H1 (cell line): ENCODE measurements at places on chromosomes 7 and 10.

DNA sequence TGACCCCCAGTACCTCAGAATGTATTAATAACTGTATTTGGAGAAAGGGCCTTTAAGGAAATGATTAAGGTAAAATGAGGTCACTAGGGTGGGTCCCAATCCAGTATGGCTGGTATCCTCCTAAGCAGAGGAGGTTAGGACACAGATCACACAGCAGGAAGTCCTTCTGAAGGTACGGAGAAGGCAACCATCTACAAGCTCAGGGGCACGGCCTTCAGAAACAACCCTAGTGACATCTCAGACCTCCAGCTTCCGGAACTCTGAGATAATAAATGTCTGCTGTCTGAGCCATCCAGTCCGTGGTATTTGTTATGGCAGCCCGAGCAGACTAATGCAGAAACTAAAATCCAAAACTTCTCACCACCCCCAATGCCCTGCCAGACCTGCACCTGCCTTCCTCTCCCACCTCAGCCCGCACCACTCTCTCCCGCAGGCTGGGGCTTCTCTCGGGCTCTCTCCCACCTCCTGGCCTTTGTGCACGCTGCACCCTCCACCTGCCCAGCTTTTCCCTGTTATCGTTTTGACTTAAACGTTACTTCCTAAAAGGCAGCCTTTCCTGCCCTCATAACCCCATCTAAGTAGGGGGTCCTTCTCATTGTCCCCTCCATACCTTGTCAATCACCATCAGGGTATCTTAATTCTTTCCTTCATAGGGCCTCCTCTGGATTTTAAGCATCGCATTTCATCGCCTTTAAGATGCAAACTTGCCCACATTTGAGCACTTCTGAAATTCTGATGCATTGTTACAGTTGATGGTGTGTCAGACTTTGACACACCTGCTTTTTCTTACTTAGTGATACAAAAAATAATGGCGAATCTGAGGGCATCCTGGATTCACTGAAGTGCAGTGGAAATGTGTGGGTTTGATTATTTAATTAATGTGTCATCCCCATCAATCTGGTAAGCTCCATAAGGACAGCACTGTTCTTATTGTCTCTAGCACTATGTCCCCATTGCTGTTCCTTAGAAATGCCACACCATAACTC lies 32.2 kb upstream of the AQP1 start:
- no peak overlapping the region for H3K27ac ChIP-seq
- H3K4me1 ChIP-seq = no peaks in the 10 kb centered on the region
- H3K36me3 ChIP-seq = no peaks in the 10 kb centered on the region
- no peaks in the 10 kb centered on the region for H3K27me3 ChIP-seq

DNA sequence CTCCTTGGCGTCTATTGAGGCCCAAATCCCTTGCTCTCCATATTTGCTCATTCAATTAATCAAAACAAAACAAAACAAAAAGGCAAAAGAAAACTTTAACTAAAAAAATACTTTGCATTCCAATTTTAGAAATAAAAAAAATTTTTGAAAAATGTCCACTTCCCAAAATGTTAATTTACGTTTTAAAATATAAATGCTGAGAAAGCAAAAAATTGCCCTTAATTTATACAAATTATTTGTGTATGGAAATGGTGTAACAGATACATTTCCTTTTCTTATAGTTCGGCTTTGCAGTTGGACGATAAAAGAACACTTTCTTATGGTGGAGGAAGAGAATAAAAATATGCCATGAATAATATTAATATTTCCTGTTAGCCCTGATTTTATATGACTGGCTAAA lies 652.8 kb upstream of the PFKP start:
- H3K36me3 ChIP-seq = no peaks in the 10 kb centered on the region
- H3K4me3 ChIP-seq = no peak overlapping the region
- no peak for DNase-seq
- no peak overlapping the region for H3K27ac ChIP-seq
- no peaks in the 10 kb centered on the region for H3K27me3 ChIP-seq

GRCh38 chr10:57818522-57818921 lies 449.2 kb downstream of the IPMK start:
- H3K27ac ChIP-seq = no peak overlapping the region
- no peaks in the 10 kb centered on the region for H3K36me3 ChIP-seq
- no peaks in the 10 kb centered on the region for H3K27me3 ChIP-seq
- H3K4me3 ChIP-seq = no peak overlapping the region
- no peak for DNase-seq

- H3K27me3 ChIP-seq = no peaks in the 10 kb centered on the region
- no peak overlapping the region for H3K4me3 ChIP-seq
- no peaks in the 10 kb centered on the region for H3K4me1 ChIP-seq
- no peak for DNase-seq
- H3K27ac ChIP-seq = no peak overlapping the region
Measured at GRCh38 chr7:91618776-91619765, 261.4 kb downstream of the MTERF1 start.

DNA sequence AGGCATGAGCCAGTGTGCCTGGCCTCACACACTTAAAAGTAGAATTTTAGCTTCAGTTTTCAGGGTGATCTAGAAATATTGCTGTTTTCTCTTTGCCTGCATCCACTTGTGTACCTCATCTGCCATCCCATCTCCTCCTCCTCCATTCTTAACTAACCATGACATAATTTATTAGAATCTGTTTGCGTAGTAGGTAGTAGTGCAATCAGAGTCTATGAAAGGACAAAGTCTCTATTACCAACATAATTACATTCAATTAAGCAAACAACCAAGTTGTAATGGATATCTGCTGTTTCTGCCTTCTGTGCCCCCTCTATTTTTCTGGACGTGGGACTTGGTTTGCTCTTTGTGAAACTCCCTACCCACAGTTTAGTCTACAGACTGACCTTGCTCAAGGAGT lies 72.9 kb downstream of the CDK14 start:
- H3K4me1 ChIP-seq = no peaks in the 10 kb centered on the region
- H3K27ac ChIP-seq = no peak overlapping the region
- no peak for DNase-seq
- H3K36me3 ChIP-seq = no peaks in the 10 kb centered on the region
- no peak overlapping the region for H3K4me3 ChIP-seq

- H3K4me3 ChIP-seq = no peak overlapping the region
- no peaks in the 10 kb centered on the region for H3K27me3 ChIP-seq
Measured at GRCh38 chr7:108014215-108014614, 11.3 kb upstream of the LAMB1 start.

DNA sequence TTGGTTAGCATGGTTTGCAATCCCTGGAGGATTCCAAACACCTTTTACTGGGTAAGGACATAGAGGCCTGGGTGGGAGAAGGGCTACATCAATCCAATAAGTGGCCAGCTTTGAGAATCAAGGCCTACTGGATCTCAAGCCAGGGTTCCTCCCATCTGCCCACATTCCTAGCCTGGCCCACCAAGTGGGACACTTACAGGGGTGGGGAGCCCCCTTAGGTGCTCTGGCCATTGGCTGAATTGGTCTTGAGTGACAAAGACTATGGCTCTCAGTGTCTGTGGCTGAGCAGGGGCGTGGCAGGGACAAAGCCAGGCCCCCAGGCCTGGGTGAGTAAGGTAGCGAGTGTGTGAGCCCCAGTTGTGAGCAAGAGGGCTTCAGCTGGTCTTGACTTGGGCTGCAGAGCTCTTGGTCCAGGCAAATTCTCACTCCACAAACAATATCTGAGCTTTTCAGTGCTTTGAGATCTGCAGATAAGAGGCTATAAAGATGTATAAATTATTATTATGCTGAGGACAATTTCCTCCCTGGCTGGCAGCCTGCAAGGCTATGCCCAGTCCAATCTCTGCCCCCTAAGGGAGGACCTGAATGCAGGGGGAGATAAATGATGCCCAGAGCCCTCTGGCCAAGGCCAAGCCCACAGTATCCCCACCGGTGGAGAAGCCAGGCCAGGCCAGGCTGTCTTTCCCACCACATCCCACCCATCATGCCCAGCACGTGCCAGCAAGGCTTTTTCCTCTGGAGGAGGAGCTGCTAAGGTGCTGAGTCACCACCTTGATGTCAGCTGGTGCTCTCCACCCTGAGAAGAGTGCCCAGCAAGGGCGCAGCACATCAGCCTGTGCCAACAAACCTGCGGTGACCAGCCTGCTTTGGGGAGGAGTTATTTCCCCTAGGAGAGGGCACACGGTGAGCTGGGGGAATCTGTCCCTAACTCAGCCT lies 80.7 kb upstream of the DUSP5 start:
- H3K4me3 ChIP-seq = no peak overlapping the region
- no peaks in the 10 kb centered on the region for H3K36me3 ChIP-seq
- H3K27me3 ChIP-seq = no peaks in the 10 kb centered on the region
- H3K27ac ChIP-seq = no peak overlapping the region; the same call in 1 of the 2 replicates
- no peak for DNase-seq

GRCh38 chr10:133128126-133129070 lies 31.6 kb upstream of the KNDC1 start:
- no peaks in the 10 kb centered on the region for H3K4me1 ChIP-seq
- no peaks in the 10 kb centered on the region for H3K27me3 ChIP-seq
- no peaks in the 10 kb centered on the region for H3K36me3 ChIP-seq
- DNase-seq = no peak
- H3K27ac ChIP-seq = no peak overlapping the region

- H3K27me3 ChIP-seq = no peaks in the 10 kb centered on the region
- H3K4me3 ChIP-seq = no peak overlapping the region
- no peak overlapping the region for H3K27ac ChIP-seq
- H3K4me1 ChIP-seq = no peaks in the 10 kb centered on the region
- H3K36me3 ChIP-seq = no peaks in the 10 kb centered on the region
Measured at GRCh38 chr7:123823898-123824753, 20.8 kb upstream of the HYAL4 start.

- no peaks in the 10 kb centered on the region for H3K36me3 ChIP-seq
- no peaks in the 10 kb centered on the region for H3K27me3 ChIP-seq
- H3K4me1 ChIP-seq = no peaks in the 10 kb centered on the region
Measured at GRCh38 chr10:52879091-52879807, 106.7 kb upstream of the MBL2 start.

DNA sequence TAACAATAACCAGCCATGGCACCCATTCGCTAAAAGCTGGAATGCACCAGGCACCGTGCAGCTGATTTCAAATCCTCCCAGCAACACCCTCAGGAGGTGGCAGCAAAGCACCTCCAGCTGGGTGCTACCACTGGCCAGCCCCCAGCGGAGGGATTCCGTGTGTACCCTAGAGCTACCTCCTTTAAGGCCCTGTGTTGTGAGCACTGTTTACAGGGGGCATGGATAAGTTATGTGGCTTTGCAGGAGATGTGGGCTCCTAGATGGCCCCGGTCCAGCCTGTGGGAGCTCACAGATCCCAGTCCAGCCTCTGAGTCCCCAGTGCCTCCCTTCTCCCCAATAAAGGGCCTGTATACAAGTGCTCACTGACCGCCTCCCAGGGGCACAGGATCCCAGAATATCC lies 27.1 kb downstream of the TNRC18 start:
- H3K27me3 ChIP-seq = no peaks in the 10 kb centered on the region
- H3K36me3 ChIP-seq = no peaks in the 10 kb centered on the region
- H3K4me1 ChIP-seq = no peaks in the 10 kb centered on the region
- no peak overlapping the region for H3K4me3 ChIP-seq

GRCh38 chr7:50739744-50740435 lies 42.8 kb downstream of the GRB10 start:
- H3K4me1 ChIP-seq = no peaks in the 10 kb centered on the region; the same call in 1 of the 2 replicates
- no peak for DNase-seq
- H3K36me3 ChIP-seq = no peaks in the 10 kb centered on the region; the same call in none of the 2 replicates
- no peak overlapping the region for H3K27ac ChIP-seq
- H3K4me3 ChIP-seq = no peak overlapping the region
- H3K27me3 ChIP-seq = no peaks in the 10 kb centered on the region

DNA sequence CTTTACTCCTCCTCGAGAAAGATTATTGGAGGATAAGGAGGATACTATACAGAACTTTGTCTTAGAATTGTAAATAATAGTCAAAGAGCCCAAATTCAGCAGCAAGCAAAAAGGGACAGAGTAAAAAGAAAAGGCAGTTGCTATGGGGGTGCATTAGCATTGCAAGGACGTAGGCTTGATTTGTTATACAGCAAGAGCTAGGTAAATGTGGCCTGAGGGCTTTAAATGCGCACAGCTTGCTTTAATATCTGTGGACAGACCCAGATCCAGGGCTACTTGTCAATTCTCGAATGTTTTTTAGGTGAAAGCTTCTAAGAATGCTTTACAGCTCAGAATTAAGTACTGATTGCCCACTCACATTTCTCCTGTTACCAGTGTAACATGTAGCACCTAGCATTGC lies 58.5 kb downstream of the CELF2 start:
- H3K36me3 ChIP-seq = no peaks in the 10 kb centered on the region
- no peak overlapping the region for H3K27ac ChIP-seq
- no peaks in the 10 kb centered on the region; the same call in 1 of the 2 replicates for H3K4me1 ChIP-seq
- no peaks in the 10 kb centered on the region for H3K27me3 ChIP-seq
- no peak overlapping the region for H3K4me3 ChIP-seq
